H7 (cell line): ENCODE measurements at places on chromosomes 2 and 18. TPM values are rescaled to one million over a fixed set of nuclear protein-coding genes. Genes with fewer than 3 reads are reported as not detected.

The GAL3ST2 gene
- 0.14 TPM in 1 of 2 replicates, not detected in the other for total RNA-seq

GRCh38 chr2:186977433-186978045 lies 128.6 kb upstream of the ZSWIM2 start:
- no peak for DNase-seq

The DES gene
- total RNA-seq: 14.7 and 18.8 TPM in 2 replicates

- DNase-seq: no peak
These were observed 67.3 kb downstream of the TMEM237 start for GRCh38 chr2:201575971-201576370.

The XDH gene
- total RNA-seq: 0.59 and 1.3 TPM in 2 replicates

GRCh38 chr18:13394801-13395200 lies 176.2 kb downstream of the LDLRAD4 start:
- DNase-seq: peak; percentile 56
